ENCODE measurements at places on chromosomes 1 and 21. TPM values are rescaled to one million over a fixed set of nuclear protein-coding genes. Genes with fewer than 3 reads are reported as not detected.
A peak's percentile ranks its signal among the peaks of the same experiment; 100 is the strongest.

DNA sequence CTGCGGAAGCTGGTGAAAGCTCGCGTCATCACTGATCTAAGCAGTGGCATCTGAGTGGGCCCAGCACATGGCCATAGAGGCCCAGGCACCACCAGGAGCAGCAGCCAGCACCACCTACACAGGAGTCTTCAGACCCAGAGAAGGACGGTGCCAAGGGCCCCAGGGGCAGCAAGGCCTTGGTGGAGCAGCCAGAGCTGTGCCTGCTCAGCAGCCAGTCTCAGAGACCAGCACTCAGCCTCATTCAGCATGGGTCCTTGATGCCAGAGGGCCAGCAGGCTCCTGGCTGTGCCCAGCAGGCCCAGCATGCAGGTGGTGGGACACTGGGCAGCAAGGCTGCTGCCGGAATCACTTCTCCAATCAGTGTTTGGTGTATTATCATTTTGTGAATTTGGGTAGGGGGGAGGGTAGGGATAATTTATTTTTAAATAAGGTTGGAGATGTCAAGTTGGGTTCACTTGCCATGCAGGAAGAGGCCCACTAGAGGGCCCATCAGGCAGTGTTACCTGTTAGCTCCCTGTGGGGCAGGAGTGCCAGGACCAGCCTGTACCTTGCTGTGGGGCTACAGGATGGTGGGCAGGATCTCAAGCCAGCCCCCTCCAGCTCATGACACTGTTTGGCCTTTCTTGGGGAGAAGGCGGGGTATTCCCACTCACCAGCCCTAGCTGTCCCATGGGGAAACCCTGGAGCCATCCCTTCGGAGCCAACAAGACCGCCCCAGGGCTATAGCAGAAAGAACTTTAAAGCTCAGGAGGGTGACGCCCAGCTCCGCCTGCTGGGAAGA is 3.2 kb upstream of the ARTN start:
- DNase-seq: no peak

- no peak for DNase-seq
Observed at GRCh38 chr1:78647238-78647637, 2.4 kb upstream of the IFI44 start.

DNA sequence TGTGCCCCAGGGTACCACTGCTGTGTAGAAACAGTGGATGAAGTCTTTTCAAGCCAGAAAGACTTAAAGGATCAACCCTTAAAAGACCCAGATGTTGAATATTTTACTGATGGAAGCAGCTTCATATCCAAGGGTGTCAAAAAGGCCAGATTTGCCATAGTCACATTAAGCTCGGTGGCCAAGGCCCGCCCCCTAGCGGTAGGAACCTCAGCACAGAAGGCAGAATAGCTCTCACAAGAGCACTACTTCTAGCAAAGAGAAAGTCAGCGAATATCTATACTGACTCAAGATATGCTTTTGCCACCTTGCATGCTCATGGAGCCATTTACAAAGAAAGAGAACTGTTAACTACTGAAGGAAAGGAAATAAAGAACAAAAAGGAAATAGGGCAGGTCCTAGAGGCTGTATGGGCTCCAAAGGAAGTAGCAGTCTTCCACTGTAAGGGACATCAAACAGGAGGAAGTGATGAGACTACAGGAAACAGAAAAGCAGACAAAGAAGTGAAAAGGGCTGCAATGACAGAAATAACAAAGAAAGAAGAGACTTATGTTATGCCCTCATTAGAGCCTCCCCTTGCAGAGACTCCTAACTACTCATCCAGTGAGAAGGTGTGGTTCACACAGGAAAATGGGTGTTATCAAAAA is 90.5 kb downstream of the LIPI start:
- DNase-seq: no peak

- no peak for DNase-seq
Observed at GRCh38 chr21:44478801-44479167, 23.5 kb downstream of the LRRC3 start.

DNA sequence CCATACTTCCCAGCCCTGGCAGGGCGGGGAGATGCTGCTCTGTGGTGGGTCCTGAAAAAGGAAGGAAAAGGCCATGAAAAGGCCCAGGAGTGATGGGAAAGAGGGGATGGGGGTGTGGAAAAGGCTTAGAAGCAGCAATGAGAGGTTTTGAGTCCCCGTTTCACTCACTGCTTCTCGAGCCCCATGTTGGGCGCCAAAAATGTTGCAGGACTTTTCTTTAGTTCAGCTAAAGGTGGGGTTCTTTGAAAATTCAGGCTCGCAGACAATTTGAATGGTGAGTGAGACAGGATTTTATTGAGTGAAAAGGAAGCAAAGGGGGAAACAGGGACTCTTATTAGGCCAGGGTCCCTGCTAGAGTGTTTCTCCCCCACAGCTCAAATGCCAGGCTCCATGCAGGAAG is 93.1 kb downstream of the MRPS6 start:
- DNase-seq: no peak

- DNase-seq: no peak
Observed at GRCh38 chr1:233446935-233447334, 119.4 kb downstream of the MAP3K21 start.

GRCh38 chr21:43697758-43698643 is 20.9 kb upstream of the PDXK start:
- DNase-seq: no peak

GRCh38 chr1:2053217-2053616 is 3.0 kb downstream of the PRKCZ start:
- no peak for DNase-seq

DNA sequence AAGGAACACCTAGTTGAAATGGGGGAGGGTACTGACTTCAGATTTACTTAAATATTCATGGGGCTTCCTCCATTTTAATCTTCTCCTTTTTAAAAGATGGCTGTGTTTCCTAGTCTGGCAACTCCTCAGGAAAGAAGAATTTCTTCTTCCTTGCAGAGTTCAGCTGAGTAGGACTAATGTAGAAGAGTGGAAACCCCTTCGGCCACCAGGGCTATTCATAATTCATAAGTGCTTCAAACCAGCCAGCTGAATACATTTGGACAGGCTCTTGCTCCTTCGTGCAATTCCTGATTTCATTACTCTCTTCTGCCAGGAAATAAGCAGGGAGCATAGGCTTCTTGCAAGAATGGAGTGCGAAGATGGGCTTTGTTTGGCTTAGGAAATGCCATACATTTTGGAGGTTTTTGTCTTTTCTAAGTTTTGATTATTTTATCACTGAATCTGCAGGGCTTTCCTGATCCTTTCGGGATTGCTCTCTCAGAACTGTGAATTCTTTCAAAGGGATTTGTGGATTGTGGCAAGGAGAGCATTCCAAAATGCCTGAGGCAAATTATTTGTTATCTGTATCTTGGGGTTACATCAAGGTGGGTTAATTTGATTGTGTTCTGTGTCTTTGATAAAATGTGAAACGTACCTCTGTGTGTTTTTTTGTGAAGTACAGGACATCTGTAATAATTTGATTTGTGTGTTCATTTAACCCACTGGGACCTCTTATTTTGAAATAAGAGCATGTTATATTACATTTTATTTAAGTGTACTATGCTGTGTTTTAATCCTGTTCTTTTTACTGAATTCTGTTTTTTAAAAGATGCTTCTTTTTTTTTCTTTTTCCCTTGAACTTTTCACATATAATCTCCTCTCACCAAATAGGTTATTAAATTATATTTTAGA is 179.4 kb upstream of the SGIP1 start:
- no peak for DNase-seq

- DNase-seq: no peak
Observed at GRCh38 chr1:108059945-108060344, 95.0 kb upstream of the VAV3 start.

GRCh38 chr1:33334081-33334552 is 13.2 kb upstream of the A3GALT2 start:
- peak; percentile 87 for DNase-seq

DNA sequence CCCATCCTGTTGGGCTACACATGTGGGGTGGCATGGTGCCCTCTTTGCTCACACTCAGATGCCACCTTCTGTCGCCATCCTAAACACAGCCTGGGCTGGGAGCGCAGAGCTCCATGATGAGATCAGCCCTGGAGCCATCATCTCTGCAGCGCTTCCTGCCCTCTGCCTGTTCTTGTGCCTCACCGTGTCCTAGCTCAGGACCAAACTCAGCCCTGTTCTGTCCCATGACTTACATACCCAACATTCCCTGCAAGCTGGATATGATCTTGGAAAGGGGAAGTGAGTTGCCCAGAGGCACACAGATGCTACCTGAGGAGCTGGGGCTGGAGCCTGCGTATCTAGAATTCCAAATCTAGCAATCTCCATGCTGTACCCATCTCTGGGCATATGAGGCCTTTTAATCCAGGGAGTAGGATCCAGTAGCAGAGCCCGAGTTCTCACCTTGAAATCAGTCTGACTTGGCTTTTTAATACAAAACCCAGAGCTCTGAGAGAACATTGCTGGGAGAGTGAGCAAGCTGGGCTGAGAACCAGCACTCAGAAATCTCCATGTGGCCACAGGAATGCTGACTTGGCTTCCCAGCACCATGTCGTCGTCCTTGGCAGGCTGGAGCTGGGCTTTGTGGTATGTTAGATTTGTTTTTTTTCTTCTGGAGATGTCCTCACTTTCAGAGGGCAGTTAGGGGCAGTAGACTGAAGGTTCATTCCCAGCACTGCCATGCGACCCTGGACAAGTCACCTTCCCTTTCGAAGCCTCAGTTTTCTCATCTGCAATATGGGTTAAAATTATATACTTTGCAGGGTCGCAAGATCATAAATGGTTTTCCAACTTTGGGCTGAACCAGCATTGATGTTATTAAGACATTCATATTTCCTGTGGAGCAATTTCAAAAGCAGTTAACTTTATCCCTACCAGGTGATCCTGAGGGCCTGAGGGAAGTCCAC is 2.6 kb downstream of the ALPL start:
- DNase-seq: peak; percentile 86

GRCh38 chr1:108211014-108211413 is 10.9 kb upstream of the SLC25A24 start:
- no peak for DNase-seq

DNA sequence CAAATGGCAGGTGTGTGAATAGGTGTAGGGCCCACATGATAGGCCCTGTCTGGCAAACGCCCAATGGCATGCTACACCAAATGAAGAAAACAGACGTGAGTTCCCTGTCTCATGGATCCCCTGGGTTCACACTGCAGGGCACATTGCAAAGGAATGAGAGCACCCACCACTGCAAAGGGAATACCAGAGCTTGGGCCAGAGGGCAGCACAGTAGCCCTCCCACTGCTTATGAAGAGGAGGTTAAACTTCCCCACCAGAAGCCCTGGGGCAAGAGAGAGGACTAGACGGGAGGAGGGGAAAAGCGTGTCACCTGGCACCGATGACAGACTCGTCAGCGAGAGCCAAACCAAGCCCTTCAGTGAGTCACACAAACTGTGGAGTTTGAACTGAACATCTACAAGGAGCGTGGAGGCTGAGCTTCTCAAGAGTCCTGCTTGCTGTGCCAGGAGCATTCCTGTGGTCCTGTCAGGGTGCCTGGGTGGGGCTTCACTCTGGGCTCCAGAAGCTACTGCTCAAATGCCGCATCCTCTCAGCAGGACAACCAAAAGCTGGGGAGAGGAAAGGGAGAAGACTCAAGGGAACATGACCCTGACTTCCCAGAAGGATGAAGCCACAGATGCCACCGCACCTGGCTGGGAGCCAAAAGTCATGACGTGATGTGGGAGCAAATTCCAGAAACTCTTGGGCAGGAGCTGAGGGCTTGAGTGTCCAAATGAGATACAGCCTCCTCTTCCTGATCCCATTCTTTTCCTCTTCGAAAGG is 61.1 kb downstream of the TOMM20 start:
- peak; percentile 87 for DNase-seq

- DNase-seq: no peak
Observed at GRCh38 chr1:36151845-36152203, 2.5 kb upstream of the TRAPPC3 start.

DNA sequence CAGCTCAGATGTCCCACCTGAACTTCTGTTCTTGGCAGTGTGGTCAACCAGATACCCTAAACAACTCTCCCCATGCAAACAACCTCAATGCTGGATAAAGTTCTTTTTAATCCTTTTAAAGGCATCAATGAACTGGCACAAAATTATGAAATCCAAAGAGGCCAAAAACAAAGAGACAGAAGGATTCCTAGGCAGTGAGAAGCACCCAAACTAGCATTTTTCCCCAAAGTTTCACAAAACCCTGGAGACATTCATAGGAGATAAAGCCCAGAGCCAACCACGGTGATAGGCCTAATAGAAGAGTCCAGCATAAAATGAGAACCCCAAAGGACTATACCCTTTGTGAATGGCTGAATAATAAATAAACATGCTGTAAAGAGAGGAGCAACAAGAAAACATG is 50.7 kb downstream of the MATN1 start:
- no peak for DNase-seq

- DNase-seq: no peak
Observed at GRCh38 chr1:54476530-54477109, 70.4 kb upstream of the SSBP3 start.

DNA sequence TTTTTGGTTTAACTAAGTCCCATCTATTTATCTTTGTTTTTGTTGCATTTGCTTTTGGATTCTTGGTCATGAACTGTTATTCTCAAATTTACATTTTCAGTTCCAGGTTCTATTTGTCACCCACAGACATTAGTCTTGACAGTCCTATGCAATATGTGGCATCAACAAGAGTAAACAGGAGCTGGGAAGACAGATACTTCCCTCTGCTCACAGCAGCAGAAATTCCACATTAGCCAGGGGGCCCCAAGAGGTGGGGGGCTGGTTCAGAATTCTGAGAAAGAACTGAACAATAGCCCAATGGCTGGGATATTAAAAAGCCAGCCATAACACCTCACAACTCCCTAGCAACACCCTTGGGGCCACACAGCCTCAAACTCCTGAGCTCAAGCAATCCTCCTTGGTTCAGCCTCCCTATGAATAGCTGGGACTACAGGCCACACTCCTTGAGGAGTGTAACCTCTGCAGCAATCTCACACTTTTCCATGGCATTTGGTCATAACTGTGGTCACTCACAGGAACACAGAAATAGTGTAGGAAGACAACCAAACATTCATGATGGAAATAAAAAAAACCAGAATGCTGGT is 67.8 kb downstream of the ERG start:
- DNase-seq: no peak

- DNase-seq: no peak
Observed at GRCh38 chr1:110596312-110596711, 9.8 kb downstream of the KCNA2 start.

- DNase-seq: no peak
Observed at GRCh38 chr1:180358649-180359048, 128.6 kb downstream of the LHX4 start.

DNA sequence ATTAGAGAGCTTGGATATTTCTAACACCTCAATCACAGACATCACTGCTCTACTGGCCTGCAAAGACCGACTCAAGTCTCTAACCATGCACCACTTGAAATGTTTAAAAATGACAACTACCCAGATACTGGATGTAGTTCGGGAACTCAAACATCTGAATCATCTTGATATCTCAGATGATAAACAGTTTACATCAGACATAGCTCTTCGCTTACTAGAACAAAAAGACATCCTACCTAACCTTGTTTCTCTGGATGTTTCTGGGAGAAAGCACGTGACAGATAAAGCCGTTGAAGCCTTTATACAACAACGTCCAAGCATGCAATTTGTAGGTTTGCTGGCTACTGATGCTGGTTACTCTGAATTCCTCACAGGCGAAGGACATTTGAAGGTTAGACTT is 45.1 kb downstream of the ZYG11B start:
- no peak for DNase-seq

GRCh38 chr1:34852677-34853217 is 6.8 kb downstream of the SMIM12 start:
- DNase-seq: peak; percentile 96

The JTB gene
- total RNA-seq: 138 TPM

The SPOCD1 gene
- 0.61 TPM for total RNA-seq

The PBXIP1 gene
- total RNA-seq: 278 TPM

The ZYG11A gene
- not detected for total RNA-seq

All from adrenal gland (tissue), 19 donors.